Upper lobe of left lung (tissue), 6 donors: ENCODE measurements at places on chromosomes 11 and 22.

DNA sequence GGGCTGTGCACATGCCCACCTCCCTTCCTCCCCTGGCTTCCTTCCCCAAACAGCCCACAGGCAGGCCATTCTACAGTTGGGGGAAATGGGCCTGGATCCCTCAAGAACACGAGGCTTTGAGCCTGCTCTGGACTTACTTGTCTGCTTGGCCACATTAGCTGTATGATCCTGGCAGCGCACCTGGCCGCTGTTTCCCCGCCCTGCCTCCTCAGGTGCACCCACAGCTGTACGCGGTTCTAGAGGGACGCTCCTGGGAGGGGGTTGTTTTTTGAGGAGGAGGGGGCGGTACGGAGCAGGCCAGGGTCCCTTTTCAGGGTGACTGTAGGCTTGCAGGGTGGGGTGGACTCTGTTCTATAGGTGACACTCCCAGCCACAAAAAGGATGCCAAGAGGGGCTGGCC, 11.5 kb upstream of the SUN2 start:
- DNase-seq, result no peak

GRCh38 chr11:70046089-70046488, 32.0 kb upstream of the ANO1 start:
- DNase-seq, result no peak

DNA sequence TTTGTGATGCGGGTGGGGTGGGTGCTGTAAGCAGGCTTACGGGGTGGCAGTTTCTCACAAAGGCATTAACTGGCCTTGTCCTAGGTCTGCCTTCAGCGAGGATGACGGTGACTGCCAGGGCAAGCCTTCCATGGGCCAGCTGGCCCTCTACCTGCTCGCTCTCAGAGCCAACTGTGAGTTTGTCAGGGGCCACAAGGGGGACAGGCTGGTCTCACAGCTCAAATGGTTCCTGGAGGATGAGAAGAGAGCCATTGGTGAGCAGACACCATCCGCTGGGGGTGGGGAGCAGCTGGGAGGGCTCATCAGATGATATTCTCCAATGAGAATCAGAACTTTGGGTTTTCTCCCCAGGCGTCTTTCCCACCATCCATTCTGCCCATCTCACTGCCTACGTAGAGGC, 5.8 kb downstream of the TCN2 start:
- no peak for DNase-seq

GRCh38 chr11:35911013-35911412, 32.8 kb upstream of the LDLRAD3 start:
- peak; percentile 22 for DNase-seq

DNA sequence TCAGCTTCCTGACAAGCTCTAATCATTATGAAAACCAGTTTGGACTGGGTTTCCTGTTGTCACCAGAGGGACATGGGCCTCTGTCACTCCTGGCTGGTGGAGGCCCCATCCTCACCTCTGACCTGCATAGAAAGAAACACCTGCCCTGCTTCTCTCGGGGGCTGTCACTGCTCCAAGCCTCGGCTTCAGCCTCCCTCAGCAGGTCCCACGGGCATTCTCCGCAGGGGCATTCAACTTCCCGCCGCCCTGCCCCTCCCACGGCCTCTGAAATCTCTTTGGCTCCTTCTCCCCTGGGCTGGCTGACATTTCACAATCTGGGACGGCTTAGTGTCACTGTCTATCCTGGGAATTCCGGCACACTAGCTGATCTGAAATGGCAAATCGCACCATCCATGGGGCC, 257.9 kb downstream of the CTTN start:
- no peak for DNase-seq

DNA sequence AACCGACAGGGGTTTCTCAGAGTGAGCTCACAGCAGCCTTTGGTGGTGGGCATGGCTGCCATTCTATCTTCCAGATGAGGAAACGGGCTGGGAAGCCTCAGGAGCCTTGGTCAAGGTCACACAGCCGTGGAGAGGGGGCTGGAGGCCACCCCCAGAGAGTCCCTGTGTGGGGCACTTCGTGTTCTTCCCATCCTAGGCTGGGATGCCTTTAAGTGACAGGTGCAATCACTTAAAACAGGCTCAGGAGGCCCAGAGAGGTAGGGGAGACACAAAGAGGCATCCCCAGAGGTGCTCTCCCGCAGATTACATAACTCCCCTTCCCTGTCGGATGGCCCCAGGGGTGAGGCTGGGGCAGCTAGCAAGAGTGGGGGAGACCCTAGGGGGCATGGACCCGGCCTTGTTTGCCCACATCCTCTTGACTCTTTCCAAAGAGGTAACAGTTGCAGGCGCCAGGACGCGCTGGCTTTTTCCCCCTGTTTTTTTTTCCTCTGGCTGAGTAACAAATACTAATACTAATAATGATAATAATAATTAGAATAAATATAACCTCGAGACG, 17.5 kb upstream of the SHISAL1 start:
- DNase-seq, result no peak

- peak; percentile 70 for DNase-seq
These were observed 40.1 kb downstream of the MUC5B start for GRCh38 chr11:1263010-1263409.

DNA sequence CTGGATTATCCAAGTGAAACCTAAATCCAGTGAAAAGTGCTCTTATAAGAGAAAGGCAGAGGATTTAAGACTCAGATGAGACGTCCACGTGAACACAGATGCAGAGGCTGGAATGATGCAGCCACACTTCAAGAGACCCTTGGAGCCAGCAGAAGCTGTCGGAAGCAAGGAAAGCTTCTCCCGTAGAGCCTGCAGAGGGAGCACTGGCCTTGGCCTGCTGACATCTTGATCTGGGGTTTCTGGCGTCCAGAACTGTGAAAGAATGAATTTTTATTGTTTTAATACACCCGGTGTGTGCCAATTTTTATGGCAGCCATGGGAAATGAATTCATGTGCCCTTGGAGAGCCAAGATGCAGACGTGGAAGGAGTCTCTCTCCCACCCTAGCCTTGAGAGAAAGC, 407.0 kb upstream of the B3GAT1 start:
- no peak for DNase-seq

- DNase-seq, result peak; percentile 11
These were observed at the start of gene APOL4 for GRCh38 chr22:36201630-36202319. Gene APOL4 (minus strand): TSS chr22:36201809. CDS start chr22:36201734, 75 bp downstream.

- no peak for DNase-seq
These were observed 22.0 kb downstream of the ZNRF3 start for GRCh38 chr22:28905256-28905832.

DNA sequence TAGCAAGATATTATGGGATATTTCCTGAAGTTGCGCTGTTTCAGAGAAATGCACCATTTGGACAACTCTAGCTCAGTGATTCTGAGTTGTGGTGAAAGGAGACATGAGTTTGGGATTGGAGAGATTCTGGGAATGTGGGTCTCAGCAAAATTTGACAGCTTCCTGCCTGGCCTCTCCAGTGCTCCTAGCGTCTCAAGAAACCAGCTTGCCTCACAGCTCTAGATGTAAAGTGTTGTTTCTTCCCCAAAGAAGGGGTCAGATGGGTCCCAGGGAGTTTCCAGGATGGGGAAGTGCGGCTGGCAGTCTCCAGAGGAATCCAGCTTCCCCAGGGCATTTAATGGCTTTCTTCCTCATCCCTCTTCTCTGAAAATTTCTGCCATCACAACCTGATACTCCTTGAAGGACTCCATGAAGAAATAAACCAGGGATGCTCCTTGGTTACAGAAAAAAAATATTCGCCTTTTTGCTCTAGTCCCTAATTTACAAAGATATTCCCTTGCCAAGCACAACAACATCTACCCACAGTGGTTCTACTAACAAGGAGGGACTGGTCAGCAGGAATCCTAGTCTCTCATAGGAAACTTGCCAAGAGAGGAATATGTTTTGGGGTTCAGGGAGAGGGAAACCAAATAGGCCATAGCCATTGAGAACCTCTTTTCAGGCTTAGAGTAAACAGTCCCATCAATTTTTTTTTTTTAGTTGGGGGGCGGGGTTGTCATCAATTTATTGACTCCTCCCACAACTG, 185.4 kb upstream of the E2F8 start:
- no peak for DNase-seq

DNA sequence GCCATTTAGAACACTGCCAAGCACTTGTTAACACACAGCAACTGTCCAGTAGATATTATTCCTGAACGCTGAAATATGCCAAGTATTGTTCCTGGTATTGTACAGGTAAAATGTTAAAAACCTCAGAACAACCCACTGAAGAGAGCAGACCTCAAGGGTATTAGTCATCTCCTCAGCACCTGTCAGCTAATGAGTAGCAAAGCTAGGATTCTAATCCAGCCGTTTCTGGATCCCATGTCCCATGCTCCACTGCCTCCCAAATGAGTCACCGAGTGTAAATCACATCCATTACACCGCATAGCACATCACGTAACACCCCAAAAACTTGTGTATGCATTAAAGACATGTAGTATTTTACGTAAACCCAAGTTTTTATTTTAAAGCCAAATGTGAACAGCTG, 705.4 kb upstream of the TENM4 start:
- no peak for DNase-seq

DNA sequence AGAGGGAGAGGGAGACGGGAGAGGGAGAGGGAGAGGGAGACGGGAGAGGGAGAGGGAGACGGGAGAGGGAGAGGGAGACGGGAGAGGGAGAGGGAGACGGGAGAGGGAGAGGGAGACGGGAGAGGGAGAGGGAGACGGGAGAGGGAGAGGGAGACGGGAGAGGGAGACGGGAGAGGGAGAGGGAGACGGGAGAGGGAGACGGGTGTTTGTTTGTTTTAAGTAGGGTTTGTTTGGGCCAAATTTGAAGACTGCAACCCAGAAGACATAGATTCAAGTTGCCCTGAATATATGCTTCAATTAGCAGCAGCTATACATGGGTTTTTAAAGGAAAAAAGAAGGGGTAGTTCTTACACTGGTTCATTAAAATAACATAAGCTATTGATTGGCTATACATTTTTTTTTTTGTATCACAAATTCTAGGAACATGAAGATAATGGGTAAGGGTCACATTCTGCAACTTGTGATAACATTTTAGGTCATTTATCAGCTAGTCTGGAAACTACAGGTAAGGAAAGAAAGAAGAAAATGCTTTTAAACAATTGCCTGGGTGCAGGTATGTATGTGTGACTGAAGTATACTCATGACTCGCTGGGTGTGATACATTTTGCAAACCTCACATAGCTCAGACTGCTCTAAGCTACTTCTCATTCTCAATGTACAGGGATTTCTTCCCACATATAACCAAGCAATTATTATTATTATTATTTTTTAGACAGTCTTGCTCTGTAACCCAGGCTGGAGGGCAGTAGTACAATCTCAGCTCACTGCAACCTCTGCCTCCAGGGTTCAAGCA, 67.3 kb downstream of the MCHR1 start:
- DNase-seq, result no peak

- DNase-seq, result no peak
These were observed 1.6 kb downstream of the DIXDC1 start for GRCh38 chr11:111938687-111939160.

DNA sequence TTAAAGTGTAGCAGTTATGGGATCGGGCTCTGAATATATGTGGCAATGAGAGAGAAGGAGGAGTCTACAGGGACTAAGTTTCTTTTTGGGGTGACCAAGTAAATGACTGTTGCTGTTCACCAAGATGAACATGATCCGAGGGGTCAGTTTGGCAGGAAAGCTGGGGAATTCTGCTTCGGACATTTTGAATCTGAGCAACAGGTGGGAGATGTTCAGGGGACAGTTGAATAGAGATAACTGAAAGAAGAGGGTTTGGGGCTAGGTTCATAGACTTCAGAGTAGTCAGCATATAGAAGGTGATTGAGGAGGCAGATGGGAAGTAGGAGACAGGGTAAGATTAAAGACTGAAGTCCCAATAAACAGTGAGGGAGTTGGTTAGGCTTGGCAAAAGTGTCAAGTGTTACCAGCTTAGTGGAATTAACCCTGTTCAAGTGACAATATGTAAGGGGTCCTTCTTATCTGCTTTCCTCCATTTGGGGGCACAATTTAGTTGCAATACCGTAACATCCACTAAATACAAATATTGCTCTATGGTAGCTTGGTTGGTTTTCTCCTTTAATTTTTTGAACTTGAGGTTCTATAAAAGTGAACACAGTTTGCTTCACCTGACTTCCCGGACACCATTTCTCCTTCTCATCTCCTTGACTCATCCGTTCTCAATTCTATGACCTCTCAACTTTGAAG, 2.9 kb upstream of the ENTHD1 start:
- no peak for DNase-seq

DNA sequence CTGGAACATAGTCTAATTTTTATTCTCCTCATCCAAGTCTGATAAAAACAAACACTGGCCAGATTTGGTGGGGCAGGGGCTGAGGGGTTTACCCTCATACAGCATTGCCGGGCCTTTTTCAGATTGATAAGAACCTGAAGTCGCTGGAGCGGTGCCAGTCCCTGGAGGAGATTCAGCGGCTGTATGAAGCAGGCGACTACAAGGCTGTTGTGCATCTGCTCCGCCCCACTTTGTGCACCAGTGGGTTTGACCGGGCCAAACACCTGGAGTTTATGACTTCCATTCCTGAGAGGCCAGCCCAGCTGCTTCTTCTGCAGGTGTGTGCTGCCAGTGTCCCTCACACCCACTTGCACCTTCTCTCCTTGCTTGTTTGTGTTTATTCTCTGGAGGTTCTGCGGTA, 55.8 kb downstream of the CABIN1 start:
- DNase-seq, result no peak

DNA sequence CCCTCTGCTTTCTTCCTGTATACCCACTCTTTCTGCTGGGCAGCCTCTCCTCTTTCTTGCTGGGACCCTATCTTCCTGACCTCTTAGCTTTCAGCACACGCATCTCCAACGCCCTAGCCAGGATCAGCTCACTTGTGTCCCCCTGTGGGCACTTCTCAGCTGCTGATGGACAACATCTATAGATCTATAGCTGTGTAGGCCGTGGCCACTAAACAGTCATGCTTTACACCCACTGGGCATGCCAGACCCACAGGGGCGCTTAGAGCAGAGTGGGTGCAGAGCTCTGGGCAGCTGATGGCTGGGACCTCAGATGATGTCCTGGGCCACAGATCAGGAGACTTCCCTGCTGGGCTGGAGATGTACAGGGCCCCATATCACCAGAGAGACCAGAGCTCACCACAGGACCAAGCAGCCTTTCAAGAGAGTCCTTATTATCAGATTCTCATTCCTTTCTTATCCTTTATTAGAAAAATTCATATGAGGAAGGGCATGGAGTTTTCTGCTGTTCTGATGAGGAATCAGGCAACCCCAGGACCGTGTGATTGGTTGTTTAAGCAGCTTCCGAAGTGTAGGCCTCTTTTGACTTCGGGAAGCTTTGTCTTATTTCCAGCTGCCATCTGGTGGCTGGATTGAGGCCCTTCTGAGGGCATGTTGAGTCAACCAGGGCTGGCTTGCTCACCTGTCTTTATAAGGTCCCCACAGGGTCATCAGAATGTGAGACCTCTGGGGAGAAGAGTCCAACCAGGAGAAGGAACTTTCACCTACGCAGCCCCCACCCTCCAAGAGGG, 60.5 kb downstream of the OSBP2 start:
- DNase-seq, result no peak
